ENCODE measurements at places on chromosomes 16 and 17. TPM values are rescaled to one million over a fixed set of nuclear protein-coding genes. Genes with fewer than 3 reads are reported as not detected.

Gene ZSCAN10
- total RNA-seq = not detected

Gene C16orf46
- 0.49 TPM for total RNA-seq

Gene SPEM3
- total RNA-seq = not detected

Gene DHRS7C
- total RNA-seq = not detected

Gene NOL3
- total RNA-seq = 24.4 TPM

DNA sequence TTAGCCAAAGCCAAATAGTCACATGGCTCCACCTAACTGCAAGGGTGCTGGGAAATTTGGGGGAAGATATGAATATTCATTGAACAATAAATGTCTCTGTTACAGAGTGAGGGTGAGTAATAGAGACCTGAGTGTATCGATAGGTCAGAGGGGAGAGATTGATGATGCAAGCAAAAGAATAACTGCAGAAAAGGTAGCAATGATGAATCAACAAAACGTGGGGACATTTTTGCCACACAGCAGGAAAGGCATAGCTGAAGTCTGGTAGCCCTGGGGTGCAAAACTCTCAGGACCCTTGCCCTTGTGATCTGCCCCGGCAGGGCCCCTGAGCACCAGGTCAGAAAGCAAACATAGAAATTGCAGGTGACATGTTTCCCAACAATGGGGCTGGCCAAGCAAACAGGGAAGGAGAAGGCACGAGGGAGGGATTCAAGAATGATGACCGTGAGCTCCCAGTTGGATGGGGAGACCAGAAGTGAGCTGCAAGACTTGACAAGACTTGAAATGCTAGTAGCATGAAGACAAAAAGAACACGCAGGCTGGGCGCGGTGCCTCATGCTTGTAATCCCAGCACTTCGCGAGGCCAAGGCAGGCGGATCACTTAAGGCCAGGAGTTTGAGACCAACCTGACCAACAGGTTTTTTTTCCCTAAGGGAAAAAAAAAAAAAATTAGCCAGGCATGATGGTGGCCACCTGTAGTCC is 12.7 kb upstream of the HERPUD1 start:
- H3K27me3 ChIP-seq = no peaks in the 10 kb centered on the region
- H3K4me3 ChIP-seq = no peak overlapping the region
- H3K27ac ChIP-seq = no peak overlapping the region
- H3K36me3 ChIP-seq = no peaks in the 10 kb centered on the region
- no peaks in the 10 kb centered on the region for H3K4me1 ChIP-seq

DNA sequence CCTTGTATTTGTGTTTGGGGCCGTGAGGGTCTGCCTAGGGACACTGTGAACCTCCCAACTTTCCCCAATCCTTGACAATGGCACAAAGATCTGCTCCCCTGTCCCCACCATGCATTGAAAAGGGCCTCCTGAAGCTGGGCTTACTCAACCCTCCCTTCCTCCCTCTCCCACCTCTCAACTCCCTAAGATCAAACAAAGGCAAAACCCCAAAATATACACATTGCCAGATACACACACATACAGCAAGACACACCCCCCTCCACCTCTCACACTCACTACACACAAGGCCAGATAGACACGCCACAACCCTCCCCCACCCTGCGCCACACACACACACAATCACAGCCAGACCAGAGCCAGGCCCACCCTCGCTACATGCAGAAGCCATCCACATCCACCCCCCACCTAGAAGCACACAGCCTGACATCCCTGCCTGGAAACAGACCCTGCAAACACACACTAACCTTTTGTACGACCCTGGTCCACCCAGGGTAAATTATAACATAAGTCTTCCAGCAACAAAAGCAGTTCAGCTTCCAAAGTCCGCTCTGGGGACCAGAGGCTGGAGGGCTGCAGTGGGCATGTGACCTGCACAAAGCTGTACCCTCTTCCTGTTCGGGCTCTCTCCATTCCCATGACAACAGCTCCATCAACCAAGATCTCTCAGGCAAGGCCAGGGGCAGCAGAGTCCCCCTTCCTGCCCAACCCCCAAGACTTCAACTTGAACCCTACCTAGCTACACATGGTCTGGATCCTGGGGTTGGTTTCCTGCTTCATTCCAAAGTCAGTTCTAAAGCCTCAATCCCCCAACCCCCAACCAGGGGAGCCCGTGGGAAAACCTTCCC is 1.9 kb downstream of the PCGF2 start:
- no peaks in the 10 kb centered on the region for H3K36me3 ChIP-seq
- H3K4me3 ChIP-seq = no peak overlapping the region

- peaks cover 3% of the 10 kb centered on the region for H3K4me1 ChIP-seq
- no peaks in the 10 kb centered on the region for H3K36me3 ChIP-seq
- H3K27ac ChIP-seq = no peak overlapping the region
- H3K4me3 ChIP-seq = no peak overlapping the region
Observed at GRCh38 chr17:1190751-1191331, 11.1 kb upstream of the ABR start.

GRCh38 chr17:29368926-29369325 is 21.2 kb upstream of the TAOK1 start:
- H3K4me3 ChIP-seq = no peak overlapping the region
- no peak overlapping the region for H3K27ac ChIP-seq
- no peaks in the 10 kb centered on the region for H3K36me3 ChIP-seq
- H3K4me1 ChIP-seq = no peaks in the 10 kb centered on the region
- no peaks in the 10 kb centered on the region for H3K27me3 ChIP-seq

DNA sequence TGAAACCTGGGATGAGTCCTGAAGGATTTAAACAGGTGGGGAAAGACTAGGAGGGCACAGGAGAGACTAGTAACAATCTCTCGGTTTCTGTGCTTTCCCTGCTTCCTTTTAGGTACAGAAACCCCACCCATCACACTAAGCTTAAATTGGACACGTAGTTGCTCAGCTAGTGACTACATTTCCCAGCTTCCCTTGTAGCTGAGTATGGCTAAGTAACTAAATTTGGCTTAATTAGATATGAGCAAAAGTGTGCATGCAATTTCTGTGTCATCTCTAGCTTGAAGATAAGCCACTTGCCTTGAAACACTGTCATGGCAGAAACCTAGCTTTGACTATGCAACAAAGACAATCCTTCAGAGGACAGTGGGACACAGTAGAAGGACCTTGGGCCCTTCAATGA is 36.5 kb downstream of the CACNG1 start:
- H3K36me3 ChIP-seq = no peaks in the 10 kb centered on the region
- DNase-seq = no peak
- H3K4me1 ChIP-seq = no peaks in the 10 kb centered on the region
- no peak overlapping the region for H3K27ac ChIP-seq
- no peak overlapping the region for H3K4me3 ChIP-seq
- no peaks in the 10 kb centered on the region for H3K27me3 ChIP-seq

GRCh38 chr16:85781695-85782370 is 17.5 kb downstream of the EMC8 start:
- no peaks in the 10 kb centered on the region for H3K4me1 ChIP-seq
- DNase-seq = peak; percentile 65
- H3K4me3 ChIP-seq = no peak overlapping the region
- no peaks in the 10 kb centered on the region for H3K27me3 ChIP-seq

- H3K27me3 ChIP-seq = no peaks in the 10 kb centered on the region
- no peak overlapping the region for H3K27ac ChIP-seq
- no peaks in the 10 kb centered on the region for H3K4me1 ChIP-seq
- no peaks in the 10 kb centered on the region for H3K36me3 ChIP-seq
Observed at GRCh38 chr16:49472598-49472997, 99.0 kb downstream of the C16orf78 start.

- H3K27ac ChIP-seq = no peak overlapping the region
- no peak for DNase-seq
- H3K4me3 ChIP-seq = no peak overlapping the region
- no peaks in the 10 kb centered on the region for H3K27me3 ChIP-seq
- no peaks in the 10 kb centered on the region for H3K36me3 ChIP-seq
Observed at GRCh38 chr17:65741710-65742109, 180.3 kb upstream of the AXIN2 start.

DNA sequence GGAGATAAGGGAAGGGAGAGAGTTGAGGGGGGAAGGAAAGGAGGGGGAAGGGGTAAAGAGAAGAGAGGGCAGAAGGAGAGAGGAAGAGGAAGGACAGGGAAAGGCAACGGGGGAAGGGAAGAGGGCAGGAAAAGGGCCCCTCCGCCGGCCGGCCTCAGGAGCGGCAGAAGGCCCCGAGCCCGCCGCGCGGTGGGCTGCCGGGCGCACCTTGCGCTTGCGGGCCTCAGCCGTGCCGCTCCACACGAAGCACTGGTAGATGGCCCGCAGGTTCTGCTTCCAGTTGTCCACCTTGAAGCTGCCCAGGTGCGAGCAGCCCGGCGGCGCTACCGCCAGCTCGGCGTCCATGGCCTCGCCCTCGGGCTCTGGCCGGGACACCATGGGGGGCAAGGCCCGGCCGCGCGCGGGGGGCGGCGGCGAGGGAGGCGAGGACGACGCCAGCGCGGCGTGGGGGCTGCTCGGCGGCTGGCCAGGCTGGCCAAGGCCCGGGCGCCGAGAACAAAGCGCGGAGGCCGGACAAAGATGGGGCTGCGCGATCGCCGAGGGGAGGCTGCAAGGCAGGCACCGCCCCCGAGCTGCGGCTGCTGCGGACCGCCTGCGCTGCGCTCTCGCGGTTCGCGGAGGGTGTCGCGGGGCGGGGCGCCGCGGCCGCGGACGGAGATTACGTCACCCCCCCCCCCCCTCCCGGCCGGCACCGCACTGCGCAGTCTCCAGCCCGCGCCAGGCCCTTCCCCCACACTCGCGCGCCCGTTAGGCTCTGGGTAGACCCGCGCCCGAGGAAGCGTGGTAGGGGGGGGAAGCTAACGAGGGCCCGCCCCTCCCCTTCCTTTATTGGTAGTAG is at the start of gene USP22:
TSS of gene USP22 (minus strand) at position 554 of the 838 bp plus-strand sequence. CDS start at position 378, 176 bp downstream.
- H3K27ac ChIP-seq = peak within 1 kb of the TSS; percentile 97
- H3K36me3 ChIP-seq = no peaks in the 10 kb centered on the region
- H3K4me1 ChIP-seq = peaks cover 2% of the 10 kb centered on the region

GRCh38 chr17:80095038-80095843 is 6.1 kb upstream of the GAA start:
- no peaks in the 10 kb centered on the region for H3K4me1 ChIP-seq
- peak; percentile 65 for DNase-seq
- H3K36me3 ChIP-seq = no peaks in the 10 kb centered on the region
- no peak overlapping the region for H3K27ac ChIP-seq

DNA sequence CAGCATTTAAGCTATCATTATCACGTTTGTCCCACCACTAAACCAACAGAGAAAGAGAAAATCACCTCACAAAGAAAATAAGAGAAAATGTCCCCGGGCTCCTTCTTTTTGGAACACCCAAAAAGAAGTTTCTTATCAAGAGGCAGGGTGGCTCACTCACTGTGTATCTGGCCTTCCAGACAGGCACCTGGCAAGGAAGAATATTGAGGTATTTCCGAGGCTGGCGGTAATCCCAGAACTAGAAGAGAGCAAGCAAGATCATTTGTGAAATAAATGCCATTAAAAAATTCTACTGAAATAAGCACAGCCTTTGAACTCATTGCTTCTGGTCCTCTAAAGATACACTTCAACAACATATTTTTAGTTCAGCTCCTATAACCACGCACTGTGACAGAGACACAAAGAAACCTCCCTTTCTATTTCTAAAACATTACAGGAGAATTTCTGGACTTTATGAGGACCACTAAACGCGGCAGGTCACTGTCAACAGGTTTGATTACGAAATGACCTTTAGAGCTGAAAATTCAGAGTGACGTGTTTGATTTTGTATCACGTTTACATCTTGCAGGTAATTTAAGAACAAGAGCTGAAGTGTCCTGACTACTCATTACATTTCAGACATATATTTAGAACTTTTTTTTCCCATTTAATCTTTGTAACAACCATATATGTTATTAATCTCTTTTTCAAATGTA is 61.0 kb downstream of the WDR59 start:
- H3K27ac ChIP-seq = no peak overlapping the region
- peaks cover 11% of the 10 kb centered on the region for H3K36me3 ChIP-seq
- H3K4me3 ChIP-seq = no peak overlapping the region
- no peaks in the 10 kb centered on the region for H3K4me1 ChIP-seq

DNA sequence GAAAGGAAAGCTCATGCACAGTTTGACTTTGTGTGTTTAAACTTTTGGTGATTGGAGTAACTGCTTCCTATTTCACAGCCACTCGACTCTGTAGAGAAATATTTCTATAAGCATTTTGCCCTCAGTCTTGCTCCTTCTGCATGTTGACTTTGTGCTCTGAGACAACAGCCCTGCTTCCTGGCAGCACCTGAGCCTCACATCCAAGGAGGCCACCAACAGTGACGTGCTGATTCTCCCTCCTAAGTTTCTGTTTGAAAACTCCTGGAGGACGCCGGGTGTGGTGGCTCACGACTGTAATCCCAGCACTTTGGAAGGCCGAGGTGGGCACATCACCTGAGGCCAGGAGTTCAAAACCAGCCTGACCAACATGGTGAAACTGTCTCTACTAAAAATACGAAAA is 23.9 kb upstream of the WSB1 start:
- H3K27me3 ChIP-seq = no peaks in the 10 kb centered on the region
- DNase-seq = no peak
- H3K27ac ChIP-seq = no peak overlapping the region
- H3K36me3 ChIP-seq = no peaks in the 10 kb centered on the region
- H3K4me3 ChIP-seq = no peak overlapping the region

GRCh38 chr16:9953908-9954570 is 228.2 kb downstream of the GRIN2A start:
- H3K27ac ChIP-seq = no peak overlapping the region
- H3K4me1 ChIP-seq = no peaks in the 10 kb centered on the region
- no peaks in the 10 kb centered on the region for H3K27me3 ChIP-seq

DNA sequence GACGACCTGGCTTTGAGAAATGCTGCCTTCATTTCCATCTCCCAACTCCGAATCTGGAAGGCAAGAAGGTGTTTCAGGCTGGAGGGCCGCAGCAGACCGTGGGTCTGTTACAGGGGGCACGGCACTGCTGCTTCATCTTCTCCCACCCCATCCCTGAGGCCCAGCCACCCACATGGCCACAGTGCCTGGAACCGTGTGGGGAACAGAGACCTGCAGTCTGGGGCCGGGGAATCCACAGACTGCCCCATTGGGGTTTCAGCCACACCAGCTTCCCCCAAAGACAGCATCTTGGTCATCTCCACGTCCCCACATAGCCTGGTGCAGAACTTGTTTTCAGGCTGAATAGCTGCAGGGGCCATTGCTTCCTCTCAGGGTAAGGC is 74.2 kb downstream of the MRC2 start:
- no peak overlapping the region for H3K27ac ChIP-seq
- H3K36me3 ChIP-seq = no peaks in the 10 kb centered on the region
- DNase-seq = peak; percentile 56
- no peaks in the 10 kb centered on the region for H3K27me3 ChIP-seq
- H3K4me1 ChIP-seq = no peaks in the 10 kb centered on the region
